AG09309 (cell line): ENCODE measurements at places on chromosomes 2 and 18.

GRCh38 chr2:120321721-120322284 is 24.1 kb upstream of the INHBB start:
- no peak for DNase-seq

- DNase-seq = no peak
These were observed 88.1 kb downstream of the VSNL1 start for GRCh38 chr2:17628349-17629261.

GRCh38 chr18:59202258-59202820 is 17.6 kb upstream of the GRP start:
- DNase-seq = no peak

- DNase-seq = no peak
These were observed 34.8 kb upstream of the KLHL29 start for GRCh38 chr2:23350041-23350791.

- DNase-seq = no peak
These were observed 70.8 kb upstream of the SMAD7 start for GRCh38 chr18:49021433-49022129.

- peak; percentile 5 for DNase-seq
These were observed 109.9 kb downstream of the PTPRM start for GRCh38 chr18:7677001-7677400.

GRCh38 chr18:11963991-11964484 is 17.3 kb upstream of the IMPA2 start:
- DNase-seq = peak; percentile 32

DNA sequence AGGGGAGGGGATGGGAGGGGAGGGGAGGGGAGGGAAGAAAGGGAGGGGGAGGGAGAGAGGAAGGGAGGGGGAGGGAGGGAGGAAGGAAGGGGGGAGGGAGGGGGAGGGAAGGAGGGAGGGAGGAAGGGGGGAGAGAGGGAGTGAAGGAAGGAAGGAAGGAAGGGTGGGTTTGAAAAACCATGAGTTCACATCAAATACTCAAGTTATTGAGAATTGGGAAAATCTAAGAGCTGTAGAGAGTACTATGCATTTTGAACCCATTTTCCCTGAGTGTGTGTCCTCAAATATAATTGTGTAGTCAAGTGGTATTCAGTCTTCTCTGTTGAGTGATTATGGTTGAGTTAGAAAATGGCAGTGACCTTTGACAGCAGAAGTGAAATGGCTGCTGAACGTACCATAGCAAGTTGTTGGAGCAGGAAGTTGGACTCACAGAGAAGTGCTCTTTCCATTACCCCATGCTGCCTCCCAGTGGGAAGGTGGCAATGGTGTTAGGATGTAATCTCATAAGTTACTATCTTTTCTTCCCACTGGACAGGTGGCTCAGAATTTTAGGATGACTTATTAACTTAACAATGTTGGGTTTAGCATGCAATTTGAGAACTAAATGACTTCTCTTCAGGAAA is 214.6 kb downstream of the SETBP1 start:
- peak; percentile 25 for DNase-seq

GRCh38 chr2:124437811-124438210 is 412.7 kb downstream of the CNTNAP5 start:
- no peak for DNase-seq

- no peak for DNase-seq
These were observed 5.4 kb upstream of the HPCAL1 start for GRCh38 chr2:10297191-10297830.

- DNase-seq = peak; percentile 14
These were observed 373.4 kb downstream of the LPIN1 start for GRCh38 chr2:12119841-12120240.

GRCh38 chr2:209976698-209977385 is 25.6 kb upstream of the RPE start:
- no peak for DNase-seq

DNA sequence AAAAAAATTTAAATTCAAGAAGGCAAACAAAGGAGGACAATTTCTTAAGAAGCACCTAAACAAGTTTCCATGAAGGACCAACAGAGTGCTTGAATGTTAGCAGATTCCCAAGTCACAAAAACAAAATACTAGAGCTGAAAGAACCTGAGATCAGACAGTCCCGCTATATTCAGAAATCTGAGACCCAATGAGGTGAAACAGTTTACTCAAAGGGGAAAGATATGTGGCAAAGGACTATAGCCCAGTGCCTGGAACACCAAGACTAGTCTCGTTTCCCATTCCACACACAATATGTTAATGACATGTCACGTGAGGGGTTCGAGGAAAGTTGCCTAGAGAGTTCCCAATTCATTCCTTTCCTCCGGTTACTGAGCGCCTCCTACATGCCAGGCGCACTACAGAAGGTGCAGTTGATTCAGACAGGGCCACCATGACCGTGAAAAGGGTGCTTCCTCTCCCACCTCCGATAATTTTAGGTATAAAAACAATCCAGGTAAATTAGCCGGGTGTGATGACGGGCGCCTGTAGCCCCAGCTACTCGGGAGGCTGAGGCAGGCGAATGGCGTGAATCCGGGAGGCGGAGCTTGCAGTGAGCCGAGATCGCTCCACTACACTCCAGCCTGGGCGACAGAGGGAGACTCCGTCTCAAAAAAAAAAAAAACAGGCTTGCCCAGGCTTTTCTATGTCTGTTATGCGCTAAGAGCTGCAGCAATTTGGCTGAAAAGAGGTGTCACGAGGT is 617 bp downstream of the SRBD1 start:
- DNase-seq = no peak

DNA sequence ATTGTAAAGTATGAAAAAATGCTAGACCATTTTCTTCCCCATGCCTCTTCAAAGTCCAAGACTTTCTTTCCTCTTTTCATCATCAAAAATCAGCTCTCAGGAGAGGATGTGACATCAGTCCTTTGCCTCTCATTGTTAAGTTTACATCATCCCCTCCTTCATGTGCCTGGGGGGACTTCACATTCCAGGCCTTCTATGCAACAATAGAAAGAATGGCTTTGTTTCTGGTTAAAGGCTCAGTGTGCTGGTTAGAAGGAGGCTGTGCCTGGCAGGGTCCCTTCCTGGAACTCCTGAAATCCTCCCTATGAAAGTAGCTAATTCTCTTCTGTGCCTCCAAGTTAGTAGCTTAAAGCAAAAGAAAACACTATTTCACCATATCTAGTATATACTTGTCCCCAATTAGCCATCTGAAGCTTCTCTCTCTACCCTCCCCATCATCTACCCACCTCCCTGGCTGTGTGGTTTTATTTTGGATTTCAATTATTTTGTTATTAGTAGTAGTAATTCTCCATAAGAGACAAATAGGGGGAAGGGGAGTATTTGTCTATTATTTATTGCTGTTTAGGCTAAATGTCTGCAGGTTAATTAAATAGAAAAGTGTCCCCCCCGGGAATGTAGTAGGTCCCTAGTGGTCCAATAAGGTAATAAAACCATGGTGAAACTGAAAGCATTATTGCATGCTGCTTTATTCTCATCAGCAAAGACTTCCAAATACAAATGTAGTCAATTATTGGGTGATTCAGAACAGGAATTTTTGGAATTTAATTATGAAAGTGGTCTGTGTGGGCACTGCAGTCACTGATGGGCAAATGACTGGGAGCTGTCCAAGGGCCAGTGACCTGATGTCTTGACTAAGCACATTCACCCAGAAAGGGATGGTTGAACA is 69.0 kb downstream of the CPO start:
- DNase-seq = no peak

- DNase-seq = no peak
These were observed 71.8 kb upstream of the RNF152 start for GRCh38 chr18:61964616-61965015.

DNA sequence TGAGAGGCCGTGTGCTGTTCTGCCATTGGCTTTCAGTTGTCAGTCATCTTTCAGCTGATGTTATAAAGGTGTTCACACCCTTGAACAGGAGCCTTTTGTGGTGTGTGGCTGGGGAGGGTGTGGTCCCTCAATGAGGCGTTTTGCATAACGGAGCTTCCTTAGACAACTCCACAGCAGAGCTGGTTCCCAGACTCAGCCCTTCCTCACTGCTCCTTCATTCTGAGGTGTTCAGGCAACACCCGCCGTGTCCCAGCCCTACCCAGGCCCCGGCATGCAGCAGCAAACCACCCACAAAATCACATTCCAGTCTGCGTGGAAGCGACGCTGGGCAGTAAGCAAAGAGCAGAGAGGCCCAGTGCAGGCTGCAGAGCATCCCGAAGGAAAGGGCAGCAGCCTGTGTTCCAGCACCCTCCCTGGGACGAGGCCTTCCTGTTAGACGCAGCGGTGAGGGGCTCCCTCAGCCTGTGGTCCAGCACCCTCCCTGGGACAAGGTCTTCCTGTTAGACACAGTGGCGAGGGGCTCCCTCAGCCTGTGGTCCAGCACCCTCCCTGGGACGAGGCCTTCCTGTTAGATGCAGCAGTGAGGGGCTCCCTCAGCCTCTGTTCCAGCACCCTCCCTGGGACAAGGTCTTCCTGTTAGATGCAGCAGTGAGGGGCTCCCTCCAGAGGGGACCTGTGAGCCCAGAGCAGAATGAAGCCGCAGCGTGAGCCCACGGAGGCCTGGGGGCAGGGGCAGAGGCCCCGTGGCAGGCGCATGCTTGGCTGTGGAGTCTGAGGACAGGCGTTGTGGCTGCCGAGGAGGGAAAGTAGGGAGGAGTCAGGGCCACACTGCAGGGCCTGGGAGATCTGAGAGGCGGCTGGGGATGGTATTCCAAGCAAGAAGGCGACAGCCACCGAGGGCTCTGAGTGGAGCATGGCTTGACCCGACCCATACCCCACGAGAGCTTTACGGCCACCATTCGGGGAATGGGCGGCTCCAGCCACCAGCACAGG is 201.8 kb upstream of the HDAC4 start:
- DNase-seq = no peak

- DNase-seq = no peak
These were observed 21.0 kb upstream of the RAB27B start for GRCh38 chr18:54807303-54807702.

DNA sequence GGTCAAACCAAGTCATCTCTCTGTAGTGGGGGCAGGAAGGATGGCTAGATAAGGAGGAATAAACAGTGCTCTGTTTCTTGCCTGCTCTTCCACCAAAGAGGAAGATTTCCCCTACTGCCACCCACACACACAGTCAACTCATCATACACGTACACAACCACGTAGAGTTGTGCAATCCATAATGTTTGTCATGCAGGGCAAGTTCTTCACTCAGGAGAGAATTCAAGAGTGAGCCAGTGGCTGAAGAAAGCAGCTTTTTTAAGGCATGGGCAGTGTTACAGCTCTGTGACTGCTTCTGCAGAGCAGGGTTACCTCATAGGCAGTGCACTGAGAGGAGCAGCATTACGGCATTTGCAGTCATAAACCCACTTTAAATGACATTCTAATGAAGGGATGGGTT is 283.0 kb downstream of the RND3 start:
- DNase-seq = peak; percentile 93

- no peak for DNase-seq
These were observed 56.8 kb downstream of the BIN1 start for GRCh38 chr2:127049927-127050802.

DNA sequence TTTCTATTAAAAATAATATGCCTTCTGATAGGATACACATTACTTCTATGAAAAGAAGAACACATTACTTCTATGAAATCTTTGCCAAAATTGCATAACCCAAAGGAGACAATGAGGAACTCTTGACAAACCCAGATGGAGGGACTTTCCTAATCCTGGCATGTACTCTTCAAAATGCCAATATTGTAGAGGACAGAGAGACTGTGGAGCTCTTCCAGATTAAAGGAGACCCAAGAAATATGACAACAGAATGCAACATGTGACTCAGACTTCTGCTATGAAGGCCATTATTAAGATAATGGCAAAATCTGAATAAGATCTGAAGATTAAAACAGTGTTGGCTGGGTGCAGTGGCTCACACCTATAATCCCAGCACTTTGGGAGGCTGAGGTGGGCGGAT is 22.2 kb downstream of the SOWAHC start:
- DNase-seq = no peak

GRCh38 chr2:83633423-83633822 is 825.7 kb downstream of the SUCLG1 start:
- no peak for DNase-seq

GRCh38 chr2:231174211-231174651 is 24.2 kb upstream of the ARMC9 start:
- DNase-seq = no peak

- DNase-seq = no peak
These were observed 380.6 kb downstream of the TSN start for GRCh38 chr2:122136056-122136455.

- DNase-seq = no peak
These were observed 72.4 kb upstream of the IL1R1 start for GRCh38 chr2:102070058-102070642.

DNA sequence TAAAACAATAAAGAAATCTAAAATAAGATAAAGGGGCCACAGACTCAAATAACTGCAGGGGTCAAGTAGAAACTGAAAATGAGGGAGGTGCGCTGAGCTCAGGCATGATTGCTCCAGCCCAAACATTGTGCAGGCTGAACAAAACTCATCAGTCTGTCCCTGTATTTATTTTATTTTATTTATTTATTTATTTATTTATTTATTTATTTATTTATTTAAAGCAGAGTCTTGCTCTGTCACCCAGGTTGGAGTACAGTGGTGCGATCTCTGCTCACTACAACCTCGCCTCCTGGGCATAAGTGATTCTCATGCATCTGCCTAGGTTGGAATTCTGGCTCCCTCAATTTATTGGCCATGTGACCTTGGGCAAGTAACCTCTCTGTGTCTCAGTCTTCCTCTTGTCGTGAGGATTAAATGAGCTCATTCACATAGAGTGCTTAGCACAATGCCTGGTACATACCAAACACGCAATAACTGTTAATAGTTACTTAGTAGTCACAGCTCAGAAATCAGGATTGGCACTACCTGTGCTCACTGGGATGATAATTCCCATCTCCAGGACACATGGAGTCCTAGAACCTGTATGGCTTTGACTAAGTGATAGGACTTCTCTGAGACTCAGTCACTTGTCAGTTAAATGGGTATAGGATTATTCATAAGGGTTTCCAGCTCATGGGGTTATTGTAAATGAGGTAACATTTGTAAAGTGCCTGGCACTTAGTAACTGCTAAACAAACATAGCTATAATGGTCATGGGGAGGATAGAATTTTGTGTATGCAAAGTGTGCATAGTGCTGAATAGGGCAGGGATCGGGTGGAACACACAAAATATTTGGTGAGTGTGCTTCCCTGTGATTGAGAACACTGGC is 6.0 kb downstream of the SPEG start:
- no peak for DNase-seq

GRCh38 chr18:63511285-63511684 is 30.9 kb upstream of the SERPINB12 start:
- DNase-seq = peak; percentile 38

GRCh38 chr2:64274399-64275173 is 130.4 kb upstream of the PELI1 start:
- DNase-seq = no peak

GRCh38 chr18:49071778-49072177 is 121.0 kb upstream of the SMAD7 start:
- DNase-seq = no peak

- no peak for DNase-seq
These were observed 34.5 kb upstream of the HTR2B start for GRCh38 chr2:231159306-231159705.
